ENCODE measurements at places on chromosomes 2 and 18. TPM values are rescaled to one million over a fixed set of nuclear protein-coding genes. Genes with fewer than 3 reads are reported as not detected.

DNA sequence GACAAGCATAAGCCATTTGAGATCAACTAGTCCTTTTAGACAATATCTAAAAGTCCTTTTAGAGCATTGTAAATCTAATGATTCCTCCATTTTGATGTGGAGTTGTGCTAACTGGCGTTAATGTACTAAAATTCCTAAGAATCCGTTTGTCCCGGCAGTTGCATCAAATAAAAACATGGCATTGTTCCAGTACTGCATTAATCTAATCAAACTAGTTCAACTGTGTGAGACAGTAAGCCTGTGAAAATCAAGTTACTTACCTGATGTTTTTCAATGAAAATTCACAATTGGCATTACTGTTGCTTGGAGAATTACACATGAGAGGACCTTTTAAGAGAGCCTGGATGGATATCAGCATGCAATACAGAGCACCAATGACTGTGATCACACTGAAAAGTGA lies 13.3 kb downstream of the TM4SF20 start:
- no peak for DNase-seq

DNA sequence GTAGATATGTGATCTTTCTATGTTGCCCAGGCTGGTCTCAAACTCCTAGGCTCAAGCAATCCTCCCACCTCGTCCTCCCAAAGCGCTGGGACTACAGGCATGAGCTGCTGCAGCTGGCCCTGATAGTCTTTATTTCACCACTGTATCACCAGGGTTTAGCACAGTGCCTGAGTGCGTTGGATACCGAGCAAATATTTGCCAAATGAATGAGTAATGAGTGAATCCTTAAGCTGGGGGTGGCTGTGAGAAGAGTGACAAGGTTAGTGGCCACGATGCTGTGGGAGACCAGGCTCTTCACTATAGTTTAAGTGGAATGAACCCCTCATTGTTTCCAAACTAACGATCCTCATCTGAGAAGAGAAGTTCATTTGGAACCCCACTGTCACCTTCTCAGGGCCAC lies 60.8 kb upstream of the FAM136A start:
- DNase-seq = no peak

DNA sequence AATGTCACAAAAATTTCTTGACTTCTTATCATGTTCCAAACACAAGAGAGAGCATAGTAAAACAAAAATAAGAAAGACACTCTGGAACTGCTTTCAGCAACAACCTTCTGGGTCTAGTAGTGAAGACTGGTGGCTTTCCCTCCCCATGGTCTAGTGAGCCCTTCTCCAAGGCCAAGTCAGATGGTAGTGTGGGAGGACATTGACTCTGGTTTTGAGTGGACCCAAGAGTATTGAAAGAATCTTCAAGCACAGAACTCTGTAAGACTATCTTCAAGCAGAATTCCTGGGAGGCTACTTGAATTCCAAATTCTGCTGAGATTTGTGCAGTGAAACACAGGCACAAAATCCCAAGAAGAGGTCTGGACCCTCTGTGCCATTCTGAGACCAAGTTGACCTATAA lies 21.1 kb downstream of the ANTXR1 start:
- DNase-seq = no peak

DNA sequence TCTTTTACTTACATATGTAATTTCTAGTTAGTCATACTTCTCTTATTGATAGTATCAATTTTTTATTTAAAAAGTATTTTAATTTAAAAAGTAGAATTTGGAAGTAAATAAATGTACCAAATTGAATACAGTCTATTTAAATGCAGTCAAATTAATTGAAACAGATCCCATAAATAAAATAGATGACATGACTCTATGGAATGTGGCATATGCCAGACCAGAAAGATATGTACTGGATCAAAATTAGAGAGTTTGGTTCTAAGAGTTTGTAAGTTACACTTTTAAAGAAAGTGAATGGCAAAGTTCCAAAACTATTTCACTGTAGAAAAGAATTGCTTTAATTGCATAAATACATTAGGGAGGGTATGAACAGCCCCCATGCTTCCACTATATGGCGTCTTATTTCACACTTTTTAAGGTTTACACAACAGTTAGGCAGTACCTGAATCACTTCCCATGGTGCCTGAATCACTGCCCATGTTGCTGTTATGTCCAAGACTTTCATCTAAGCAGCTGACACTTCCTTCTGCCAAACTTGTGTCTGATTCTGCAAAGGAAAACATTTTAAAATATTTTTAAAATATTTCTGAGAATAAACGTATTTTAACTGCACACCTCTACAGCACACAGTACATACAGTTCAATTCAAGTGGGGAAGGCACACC lies 25.2 kb downstream of the IFIH1 start:
- DNase-seq = no peak

DNA sequence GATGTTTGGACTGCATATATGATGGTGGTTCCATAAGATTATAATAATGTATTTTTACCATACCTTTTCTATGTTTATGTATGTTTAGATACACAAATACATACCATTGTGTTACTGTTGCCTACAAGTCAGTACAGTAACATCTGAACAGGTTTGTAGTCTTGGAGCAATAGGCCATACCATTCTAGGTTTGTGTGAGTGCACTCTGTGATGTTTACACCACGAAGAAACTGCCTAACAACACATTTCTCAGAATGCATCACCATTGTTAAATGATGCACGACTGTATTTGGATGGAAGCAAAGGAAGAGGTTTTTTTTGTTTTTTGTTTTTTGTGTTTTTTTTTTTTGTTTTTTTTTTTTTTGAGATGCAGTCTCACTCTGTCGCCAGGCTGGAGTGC lies 9.5 kb downstream of the DUSP19 start:
- no peak for DNase-seq

DNA sequence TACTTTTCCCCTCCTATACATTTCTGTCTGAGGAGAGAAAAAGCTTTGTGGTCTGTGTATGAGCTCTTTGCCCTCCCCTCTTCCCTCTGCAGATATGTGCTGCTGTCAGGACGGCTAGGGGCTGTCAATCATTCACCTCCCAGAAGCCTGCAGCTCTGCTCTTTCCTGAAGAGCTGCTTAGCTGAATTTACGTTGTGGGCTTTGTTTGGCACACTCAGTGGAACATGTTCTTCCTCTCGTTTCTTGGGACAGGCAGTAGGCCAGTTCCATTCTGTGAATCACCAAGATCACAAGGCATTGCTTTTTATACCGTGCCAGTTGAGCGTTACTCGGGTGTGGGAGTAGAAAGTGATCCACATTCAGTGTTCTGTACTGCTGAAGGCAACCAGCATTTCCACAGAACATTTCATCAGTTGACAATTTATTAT lies 136.7 kb downstream of the LAMA3 start:
- DNase-seq = no peak

GRCh38 chr2:119841550-119841949 lies 81.8 kb downstream of the PTPN4 start:
- DNase-seq = no peak

GRCh38 chr2:86218124-86218523 lies 18.9 kb downstream of the MRPL35 start:
- DNase-seq = no peak

- no peak for DNase-seq
These were observed 107.1 kb downstream of the GLI2 start for GRCh38 chr2:120842456-120843439.

DNA sequence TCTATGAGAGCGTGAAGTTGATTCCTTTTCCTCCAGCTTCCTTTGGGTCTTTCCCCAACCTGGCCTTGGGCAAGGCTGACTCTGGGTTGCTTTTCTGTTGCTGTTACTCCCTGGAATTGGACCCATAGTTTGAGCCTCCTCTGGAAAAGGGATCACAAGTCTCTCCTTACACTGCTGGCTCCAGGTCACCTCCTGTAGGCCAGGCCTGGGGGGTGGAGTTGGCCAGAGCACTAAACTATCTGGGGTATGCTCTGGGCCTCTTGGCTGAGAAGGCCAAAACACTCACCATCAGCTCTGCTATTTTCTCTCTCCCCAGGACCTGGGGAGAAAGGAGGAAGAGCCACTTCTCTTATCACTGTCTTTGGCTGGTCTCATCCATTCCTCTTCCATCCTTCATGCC lies 56.5 kb upstream of the NCOA1 start:
- DNase-seq = no peak

DNA sequence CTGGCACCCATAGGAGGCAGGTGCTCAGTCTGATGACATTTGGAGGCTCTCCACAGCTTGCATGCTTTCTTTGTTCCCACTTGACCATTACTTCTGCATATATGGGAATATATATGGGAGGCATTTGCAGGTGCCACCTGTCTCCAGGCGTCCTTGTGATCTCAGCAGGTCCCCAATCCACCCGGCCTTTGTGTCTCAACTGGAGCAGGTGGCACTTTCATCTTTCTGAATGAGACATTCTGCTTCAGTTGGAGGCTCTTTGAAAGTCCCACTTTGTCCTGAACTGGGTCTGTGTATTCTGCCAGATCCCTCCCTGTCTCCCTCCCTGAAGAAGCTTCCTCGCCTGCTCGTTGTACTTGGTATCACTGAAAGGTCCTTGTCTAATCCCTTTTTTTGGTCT lies 318.1 kb upstream of the EPAS1 start:
- no peak for DNase-seq

- no peak for DNase-seq
These were observed 23.1 kb upstream of the FAHD2A start for GRCh38 chr2:95379371-95379831.

- DNase-seq = no peak
These were observed 51.4 kb upstream of the MRPL33 start for GRCh38 chr2:27720004-27720551.

- peak; percentile 77 for DNase-seq
These were observed 537 bp downstream of the AGFG1 start for GRCh38 chr2:227472265-227473121.

DNA sequence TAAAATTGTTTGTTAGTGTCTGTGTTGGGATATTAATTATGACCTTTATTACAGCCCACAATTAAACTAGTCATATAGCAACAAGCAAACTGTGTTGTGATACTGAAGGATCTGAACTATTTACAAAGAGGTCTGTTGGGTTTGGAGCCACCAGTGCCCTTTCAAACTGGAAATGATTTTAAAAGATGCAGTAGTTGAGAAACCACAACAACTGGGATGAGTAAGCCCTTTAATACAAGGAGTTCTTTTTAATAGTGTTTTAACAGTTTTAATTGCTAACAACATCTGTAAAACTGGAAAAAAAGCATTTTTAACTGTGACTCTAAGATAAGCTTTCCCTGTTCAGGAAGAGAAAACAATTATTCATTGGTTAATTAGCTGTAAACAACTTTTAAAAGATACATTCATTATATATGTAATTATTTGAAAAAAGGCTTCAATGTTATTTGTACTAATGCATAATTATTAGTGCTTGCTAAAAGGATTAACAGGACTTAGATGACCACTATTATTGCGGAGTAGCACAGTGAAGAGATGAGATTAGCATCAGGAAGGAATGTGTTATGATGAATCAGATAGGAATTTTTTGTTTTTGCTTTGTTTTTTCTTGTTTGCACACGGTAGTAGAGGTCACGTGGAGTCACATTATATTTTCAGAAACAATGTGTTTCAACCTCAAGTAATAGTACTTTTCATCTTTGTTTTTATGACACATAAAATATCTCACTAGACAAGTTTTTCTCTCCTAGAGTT lies 392.7 kb upstream of the FANCL start:
- no peak for DNase-seq

DNA sequence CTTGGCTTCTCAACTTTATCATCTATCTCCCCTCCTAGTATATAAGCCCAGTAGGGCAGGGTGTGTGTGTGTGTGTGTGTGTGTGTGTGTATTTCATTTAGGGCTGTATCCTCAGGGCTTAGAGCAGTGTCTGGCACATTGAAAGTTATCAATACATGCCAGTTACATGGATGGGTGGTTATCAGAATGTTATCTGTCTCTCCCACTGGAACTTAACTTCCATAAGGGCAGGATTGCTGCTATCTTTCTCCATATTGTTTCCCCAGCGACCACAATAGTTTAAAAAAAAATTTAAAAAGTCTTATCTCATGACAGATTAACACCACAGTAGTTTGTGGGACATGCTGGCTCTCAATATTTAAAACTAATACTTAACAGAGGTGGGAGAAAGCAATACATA lies 488.9 kb downstream of the PLCL1 start:
- DNase-seq = no peak

- peak; percentile 89 for DNase-seq
These were observed 626 bp upstream of the SLC1A4 start for GRCh38 chr2:64988420-64989125.

DNA sequence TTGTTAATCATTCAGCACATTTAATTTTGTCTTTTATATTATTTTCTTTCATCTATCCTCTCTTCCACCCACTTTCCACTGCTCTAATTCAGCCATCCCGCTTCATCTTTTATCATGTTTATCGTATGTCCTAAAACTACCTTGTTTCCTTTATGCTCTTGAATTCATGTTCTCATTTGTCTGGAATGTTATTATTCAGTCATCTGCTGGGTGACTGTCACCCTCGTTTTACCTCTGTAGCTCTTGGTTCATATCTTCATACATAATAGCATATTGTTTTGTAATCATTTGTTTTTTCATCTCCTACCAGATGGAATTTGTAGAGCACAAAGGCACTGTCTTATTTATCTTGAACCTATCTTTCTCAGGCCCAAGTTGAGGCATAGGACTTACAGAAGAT lies 37.0 kb downstream of the SMCHD1 start:
- no peak for DNase-seq

DNA sequence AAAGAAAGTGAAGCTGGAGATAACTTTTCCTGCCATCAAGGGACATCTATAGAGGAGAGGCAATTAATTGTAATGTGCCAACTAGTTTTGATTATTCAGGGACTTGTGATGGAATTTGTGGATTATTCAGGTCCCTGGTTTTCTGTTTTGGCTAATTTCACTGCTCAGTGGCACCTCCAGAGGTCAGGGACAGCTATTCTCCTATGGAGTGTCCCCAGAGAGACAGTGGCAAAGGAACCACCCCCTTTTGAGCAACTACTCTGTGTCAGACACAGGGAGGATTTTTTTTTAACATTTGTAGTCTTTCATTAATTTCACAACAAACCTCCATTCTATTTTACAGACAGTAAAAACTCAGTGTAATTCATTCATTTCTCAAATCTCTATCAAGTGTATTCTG lies 206.0 kb upstream of the SPRED2 start:
- DNase-seq = no peak

DNA sequence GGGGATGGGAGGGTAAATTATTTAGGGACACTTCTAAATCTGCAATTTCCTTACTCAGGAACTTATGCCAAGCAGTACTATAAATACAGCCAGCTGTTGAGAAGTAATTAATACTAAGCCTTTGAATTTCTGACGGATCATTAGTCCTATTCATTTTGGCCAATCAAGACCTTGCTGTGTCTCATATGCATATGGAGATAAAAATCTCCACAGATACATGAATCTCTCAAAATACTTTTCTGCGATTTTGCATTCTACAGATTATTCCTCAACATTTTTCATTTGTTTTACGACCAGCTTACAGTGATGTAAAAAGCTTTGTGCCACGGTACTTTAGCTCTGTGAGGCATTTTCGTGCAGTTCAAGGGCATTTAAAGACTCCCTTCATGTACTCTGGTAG lies 16.7 kb downstream of the LANCL1 start:
- no peak for DNase-seq

- no peak for DNase-seq
These were observed 3.1 kb downstream of the SP3 start for GRCh38 chr2:173962031-173962430.

- DNase-seq = no peak
These were observed 59.5 kb downstream of the PUM2 start for GRCh38 chr2:20291106-20291564.

ABCB11 gene
- total RNA-seq = 0.03 TPM

PID1 gene
- 4.3 TPM for total RNA-seq

ZNF396 gene
- 1.0 TPM for total RNA-seq

CKAP2L gene
- total RNA-seq = 0.30 TPM

FBXO11 gene
- total RNA-seq = 36.8 TPM

PXDN gene
- 27.5 TPM for total RNA-seq

ST8SIA3 gene
- total RNA-seq = 0.35 TPM

ALLC gene
- not detected for total RNA-seq

ZC3H6 gene
- total RNA-seq = 19.1 TPM

ZNF532 gene
- 71.8 TPM for total RNA-seq

Measured in cardiac septum (tissue), 1 donor.